ENCODE measurements at places on chromosomes 1 and 21.

- no peak for DNase-seq
These were observed 110.6 kb downstream of the XCL2 start for GRCh38 chr1:168433238-168433637.

DNA sequence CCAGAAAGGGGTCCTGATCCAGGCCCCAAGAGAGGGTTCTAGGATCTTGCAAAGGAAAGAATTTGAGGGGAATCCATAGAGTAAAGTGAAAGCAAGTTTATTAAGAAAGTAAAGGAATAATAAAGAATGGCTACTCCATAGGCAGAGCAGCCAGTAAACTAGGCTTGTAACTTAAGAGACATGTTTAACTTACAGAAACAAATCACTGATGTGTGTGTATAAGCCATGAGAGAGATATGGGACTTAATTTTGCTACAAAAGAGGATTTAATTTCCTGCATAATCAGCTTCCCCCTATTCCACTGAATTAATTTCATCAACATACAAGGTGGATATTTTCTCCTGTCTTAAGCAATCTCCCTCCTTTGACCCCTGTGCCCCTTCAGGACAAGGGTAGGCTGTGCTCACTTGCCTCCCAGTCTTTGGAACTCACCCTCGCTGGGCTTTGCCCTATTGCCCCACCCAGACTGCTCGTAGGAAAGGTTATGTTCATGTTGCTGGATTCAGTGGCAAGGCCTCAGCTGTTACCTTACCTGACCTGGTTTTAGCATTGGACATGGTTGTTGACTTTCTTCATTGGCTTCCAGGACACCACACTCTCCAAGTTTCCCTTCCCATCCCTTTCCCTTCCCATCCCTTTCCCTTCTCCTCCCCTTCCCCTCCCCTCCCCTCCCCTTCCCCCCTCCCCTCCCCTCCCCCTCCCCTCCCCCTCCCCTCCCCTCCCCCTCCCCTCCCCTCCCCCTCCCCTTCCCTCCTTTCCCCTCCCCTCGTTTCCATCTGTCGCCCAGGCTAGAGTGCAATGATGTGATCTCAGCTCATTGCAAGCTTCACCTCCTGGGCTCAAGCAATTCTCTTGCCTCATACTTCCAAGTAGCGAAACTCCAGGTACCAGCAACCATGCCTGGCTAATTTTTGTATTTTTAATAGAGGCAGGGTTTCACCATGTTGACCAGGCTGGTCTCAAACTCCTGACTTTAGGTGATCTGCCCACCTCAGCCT is 44.6 kb downstream of the TBCE start:
- DNase-seq = no peak

DNA sequence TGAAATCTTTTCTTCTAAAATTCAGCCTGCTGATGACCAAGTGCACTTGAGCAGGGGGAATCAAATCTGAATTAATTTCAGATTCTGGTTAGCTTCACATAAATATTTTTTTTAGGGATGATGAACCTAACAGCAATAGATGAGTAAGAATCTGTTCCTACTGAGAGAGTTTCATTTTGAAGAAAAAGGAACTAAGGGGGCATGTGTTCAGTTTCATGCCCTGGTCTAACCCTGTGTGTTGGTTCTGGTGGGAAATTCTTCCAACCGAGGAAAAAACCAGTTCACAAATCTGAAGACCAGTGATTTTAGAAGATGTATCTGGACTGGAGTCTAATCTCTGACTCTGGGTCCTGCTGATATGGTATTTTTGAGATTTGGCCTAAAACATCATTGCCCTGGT is 13.7 kb downstream of the SELL start:
- no peak for DNase-seq

GRCh38 chr1:73789965-73790364 is 408.0 kb downstream of the LRRIQ3 start:
- no peak for DNase-seq

GRCh38 chr1:149967041-149967440 is 30.4 kb upstream of the MTMR11 start:
- no peak for DNase-seq

DNA sequence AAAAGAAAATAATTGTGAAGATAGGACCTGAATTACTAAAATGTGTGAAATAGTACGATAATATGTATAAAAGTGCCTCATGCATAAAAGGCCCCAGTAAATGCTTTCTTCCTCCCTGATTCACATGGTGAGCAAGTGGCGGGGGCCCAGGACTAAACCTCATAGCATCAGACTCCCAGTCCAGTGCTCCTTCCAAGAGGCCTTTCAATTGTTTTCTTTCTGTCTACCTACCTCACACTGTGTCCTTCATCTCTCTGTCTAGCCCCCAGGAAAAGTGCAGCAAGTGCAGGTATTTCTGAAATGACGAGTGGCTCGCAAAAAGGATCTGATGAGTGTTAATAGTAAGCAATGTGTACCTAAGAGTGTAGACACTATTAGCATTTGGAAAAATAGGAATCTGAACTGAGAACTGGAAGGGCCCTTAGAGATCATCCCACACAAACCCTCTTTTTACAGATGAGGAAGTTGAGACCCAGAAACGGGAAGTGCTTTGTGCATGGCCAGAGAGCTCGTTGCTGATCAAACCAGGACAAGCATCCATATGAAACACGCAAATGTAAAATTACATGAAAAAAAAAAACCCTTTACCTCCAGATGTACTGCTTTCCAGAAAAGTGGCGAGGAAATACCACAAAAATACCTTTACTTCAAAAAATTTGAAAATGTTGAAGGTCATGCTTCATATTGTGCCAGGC is 118.2 kb upstream of the HOOK1 start:
- no peak for DNase-seq

GRCh38 chr1:10528066-10529014 is 53.6 kb downstream of the PEX14 start:
- no peak for DNase-seq

All from occipital lobe (tissue), 3 donors.